ENCODE measurements at places on chromosomes 1 and 21.

DNA sequence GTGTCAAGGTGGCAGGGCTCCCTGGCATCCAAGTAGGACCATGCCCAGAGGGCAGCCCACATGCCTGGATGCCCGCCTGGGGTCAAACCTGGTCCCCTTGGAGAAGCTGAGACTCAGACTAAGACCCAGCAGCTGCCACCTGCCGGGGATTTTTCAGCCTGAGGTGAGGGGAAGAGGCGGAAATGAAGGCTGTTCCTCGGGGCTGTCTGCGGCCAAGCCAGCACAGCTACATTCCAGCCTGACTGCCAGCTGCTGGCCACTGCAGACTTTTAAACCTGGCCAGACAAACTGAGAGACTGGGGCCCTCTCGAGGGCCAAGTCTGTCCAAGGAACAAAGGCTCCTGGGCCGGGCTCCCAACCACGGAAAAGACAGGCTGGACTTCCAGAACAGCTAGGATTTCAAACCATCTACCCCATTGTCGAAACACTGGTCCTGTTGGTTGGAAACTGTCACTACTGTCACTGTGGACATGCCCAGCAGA is 21.9 kb upstream of the PLEKHG5 start:
- DNase-seq, result no peak

DNA sequence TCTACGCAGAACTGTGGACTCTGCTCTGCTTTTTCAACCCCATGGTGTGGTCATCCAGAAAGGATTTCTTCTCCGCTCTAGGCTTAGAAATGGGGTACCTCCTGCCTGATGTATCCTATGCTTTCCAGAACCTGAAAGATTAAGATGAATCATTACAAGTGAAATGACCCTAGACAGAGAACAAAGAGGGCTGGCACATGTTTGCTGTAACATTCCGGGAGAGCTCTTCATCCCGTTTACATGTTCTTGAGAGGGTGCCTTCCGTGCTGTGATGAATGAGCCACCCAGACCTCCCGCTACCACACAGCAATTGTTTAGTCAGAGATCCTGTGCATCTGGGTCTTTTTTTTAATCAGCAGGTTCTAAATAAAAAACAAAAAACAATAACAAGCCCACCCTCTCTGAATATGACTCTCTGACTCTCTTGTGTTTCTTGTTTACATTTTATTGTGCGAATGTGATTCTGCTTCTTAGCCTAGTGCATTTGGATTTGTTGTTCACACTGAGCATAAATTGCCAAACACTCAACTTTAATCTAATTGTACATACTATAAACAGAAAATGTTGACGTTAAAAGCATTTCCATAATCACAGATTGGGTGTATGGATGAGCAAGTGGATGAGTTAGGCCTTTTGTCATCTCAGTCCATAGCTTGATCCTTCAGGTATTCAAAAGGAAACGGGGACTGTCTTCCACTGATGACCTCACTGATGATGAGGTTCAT is 87.1 kb downstream of the GPR88 start:
- no peak for DNase-seq

GRCh38 chr1:233140974-233141373 is 154.6 kb downstream of the PCNX2 start:
- DNase-seq, result no peak

DNA sequence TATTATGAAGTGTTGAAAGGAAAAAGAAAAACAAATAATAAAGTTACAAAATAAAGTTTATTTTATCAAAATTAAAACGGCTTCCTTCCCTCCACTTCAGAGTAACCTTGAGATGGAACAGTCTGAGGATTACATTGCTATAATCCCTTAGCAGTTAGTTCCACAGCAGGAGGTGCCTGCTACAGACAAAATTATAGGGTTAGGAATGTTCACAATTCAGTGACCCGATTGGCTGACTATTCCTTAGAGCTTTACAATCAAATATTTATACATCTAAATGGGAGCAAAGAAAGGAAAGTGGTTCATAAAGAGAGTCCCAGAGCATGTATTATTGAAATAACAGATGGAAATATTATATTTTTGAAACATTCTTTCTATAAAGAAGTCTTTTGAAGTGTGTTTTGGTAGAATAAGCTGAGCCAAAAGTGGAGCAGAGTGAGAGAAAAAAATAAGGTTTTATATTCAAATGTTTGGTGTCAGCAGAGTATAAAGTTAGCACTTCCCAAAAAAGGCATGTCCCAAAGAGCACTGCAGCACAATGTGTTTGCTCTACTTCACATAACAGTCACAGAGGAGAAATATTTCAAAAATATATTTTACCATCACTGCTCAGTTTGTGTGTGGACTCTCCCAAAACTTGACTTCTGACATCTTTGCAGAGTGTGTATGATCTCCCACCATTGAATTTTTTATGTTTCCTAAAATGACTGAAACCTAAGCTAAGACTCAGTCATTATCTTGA is 71.4 kb upstream of the GORAB start:
- DNase-seq, result no peak

Data from DMS153 (cell line).